ENCODE measurements at places on chromosomes 3 and 15.
A peak's percentile ranks its signal among the peaks of the same experiment; 100 is the strongest.

- no peak for DNase-seq
Measured at GRCh38 chr3:123329636-123330340, 119.1 kb downstream of the ADCY5 start.

DNA sequence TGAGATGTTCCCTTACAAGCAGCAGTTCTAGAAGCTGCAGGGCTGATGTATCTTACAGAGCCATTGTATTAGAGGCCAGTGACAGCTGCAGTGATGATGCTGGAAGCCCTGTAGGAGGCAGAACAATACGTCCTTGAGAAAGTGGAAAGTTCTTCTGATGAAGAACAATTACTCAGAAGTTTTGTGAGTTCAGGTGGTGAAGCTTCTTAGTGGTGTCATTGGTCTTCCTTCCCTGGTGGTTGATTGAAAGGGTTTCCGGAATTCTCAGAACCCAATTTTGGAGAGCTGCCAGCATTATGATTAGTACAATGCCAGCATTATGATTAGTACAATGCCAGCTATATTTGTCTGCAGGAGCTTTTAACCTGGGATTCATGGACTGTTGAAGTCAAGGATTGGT is 356.4 kb downstream of the MFSD1 start:
- peak; percentile 17 for DNase-seq

- no peak for DNase-seq
Measured at GRCh38 chr15:43294091-43294706, 27.5 kb upstream of the TGM5 start.

DNA sequence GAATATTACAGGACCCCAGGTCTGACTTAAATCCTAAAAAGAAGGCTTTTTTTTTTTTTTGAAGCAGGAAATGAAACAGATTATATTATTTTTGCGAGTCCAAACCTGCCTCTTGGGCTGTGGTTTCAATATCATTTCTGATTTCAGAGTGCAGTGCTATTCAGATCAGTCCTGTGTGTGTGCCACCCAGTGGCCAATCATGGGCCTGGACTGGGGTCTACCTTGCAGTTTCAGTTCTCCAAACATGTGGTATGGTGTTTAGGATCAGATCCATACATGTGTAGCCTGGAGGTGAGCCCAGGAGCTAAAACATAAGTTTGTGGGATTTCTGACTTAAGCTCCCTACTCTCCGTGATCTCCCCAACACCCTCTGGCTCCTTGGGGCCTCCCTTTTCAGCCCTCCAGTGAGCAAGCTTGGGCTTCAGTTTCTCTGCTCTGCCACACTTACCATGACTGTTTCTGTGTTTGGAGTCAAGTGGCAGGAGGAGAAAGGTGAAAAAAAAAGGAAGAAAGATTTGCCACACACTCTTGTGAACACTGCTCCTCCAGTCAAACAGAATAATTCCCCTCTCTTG is 12.1 kb upstream of the THSD4 start:
- DNase-seq, result peak; percentile 26

DNA sequence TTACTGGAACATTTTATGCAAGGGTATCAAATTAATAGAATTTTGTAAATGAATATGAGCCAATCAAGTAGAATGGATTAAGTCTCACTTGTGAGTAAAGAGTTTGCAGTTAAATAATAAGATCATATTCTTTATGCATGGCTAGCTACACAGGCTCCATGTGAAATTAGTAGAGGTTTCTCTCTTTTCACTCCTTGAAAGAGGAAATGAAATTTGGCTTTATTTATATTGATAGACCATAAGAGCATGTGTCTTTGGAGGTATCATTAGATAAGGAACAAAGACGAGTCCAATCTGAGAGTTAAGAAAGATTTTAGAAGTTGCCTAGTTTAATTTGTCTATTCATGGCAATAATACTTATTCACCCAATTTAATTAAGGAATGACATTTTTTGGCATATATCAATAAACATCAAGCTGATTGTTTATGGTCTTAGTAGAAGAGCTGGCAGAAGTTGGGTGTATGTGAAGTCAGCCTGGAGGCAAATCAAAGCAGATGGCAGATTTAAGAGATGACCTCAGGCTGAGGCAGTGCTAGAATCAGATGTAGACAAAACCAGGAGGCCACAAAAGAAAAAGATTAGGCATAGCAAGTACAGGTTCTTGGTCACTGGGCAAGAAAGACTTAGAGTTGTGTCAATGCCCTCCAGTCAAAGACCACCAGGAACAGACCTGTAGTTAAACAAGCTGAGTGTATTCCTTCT is 406.5 kb upstream of the ARHGEF26 start:
- DNase-seq, result no peak

GRCh38 chr15:85380812-85381642 is 624 bp downstream of the AKAP13 start:
- DNase-seq, result peak; percentile 90

- peak; percentile 66 for DNase-seq
Measured at GRCh38 chr15:76335307-76336253, 993 bp upstream of the ISL2 start.

DNA sequence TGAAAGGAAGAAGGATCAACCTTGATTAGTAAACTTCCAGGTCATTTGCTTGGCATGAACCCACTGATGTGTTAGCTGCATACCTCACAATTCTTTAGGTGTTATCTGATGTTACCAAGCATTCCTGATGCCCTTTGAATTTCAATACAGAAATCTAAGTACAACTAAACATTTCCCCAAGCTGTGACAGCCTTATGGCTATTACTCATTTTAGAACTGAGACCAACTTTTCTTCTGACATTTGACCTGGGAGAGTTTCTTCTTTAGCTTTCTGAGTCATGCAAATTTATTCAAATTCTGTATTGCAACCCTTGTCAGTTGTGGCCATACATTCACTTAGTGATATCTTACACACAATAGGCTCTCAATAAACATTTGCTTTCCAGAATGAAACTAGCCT is 124.3 kb downstream of the TIGIT start:
- DNase-seq, result no peak

DNA sequence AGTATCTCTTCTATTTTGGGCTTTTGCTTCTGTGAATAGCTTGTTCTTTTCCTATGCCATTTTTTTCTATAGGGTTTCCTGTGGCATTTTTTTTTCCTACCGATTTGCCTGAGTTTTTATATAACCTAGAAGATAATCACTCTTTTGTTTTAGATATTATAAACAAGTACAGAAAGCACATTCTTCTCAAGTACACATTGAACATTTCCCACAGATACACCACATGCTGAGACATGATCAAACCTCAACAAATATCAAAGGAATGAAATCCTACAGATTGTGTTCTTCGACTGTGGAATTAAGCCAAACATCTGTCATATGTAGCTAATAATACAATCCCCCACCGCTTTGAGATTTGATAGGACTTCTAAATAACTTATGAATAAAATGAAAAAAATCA is 9.1 kb upstream of the FEM1B start:
- no peak for DNase-seq

DNA sequence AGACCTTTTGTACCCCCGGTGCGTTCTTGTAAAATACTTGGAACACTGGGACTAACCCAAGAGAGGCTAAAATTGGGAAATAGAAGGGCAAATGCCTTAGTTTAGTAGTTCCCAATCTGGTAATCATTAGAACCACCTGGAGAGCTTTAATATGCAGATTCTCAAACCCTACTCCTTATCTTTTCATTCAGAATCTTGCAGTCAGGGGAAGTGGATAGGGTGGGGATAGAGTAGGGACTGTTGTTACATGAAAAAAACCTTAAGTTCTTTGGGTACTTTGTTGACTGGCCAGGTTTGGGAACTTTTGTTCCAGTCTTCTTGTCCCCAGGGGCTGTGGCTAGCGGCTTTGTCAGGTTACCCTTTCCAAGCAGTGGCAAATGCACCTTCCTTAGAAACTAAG is 15.9 kb downstream of the MAPKBP1 start:
- no peak for DNase-seq

DNA sequence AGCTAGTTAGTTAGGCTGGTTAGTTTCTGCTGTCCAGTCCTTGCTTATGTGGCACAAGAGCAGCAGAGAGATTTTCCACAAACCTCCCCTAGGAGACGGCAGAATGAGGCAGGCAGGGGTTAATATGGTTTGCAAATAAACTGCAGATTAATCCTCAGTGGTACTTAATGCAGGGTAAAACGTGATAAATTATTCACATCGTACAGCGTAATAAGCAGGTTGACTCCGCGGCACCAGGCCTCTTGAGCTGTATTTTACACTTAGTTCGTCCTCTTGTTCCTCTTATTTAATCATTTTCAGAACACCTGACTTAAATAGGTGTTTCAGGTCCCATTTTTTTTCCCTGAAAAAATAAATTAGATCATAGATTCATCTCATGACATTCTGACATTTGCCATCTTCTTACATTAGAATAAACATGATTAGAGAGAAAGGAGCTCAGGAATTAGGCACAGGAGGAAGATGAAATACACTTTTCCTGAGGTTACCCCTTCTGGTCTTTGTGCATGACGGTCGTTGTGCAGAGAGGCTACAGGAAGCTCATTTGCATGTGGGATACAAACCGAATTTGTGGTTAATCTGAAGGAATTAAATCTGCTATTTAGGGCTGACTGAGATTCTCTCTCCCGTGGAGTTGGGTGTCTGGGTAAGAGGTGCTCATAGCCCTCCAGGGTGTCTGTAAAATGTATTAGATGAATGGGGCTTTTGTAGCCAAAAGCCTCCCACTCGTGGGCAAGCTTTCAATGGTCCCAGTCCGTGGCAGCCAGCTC is 27.1 kb upstream of the VPS8 start:
- no peak for DNase-seq

- no peak for DNase-seq
Measured at GRCh38 chr3:129418041-129418973, 10.1 kb downstream of the EFCAB12 start.

- no peak for DNase-seq
Measured at GRCh38 chr3:144677103-144677502, 705.5 kb downstream of the DIPK2A start.

DNA sequence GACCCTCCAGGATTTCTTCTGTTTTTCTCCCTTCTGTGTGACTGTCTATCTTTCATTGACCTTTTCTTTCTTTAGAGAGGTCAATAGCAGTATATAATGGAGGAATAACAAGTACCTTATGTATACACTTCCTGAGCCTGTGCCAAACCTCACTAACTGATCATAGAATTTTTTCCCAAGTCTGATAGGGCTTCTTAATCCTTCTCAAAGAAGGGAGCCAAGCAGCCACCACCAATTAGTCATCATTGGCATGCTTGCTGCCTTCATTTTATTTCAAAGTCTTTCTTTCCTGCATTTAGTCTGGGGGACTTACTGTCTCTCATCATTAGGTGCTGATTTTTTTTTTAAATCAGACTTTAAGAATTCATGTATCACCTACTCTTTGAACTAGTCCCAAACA is 327.0 kb downstream of the FEZF2 start:
- DNase-seq, result no peak

- no peak for DNase-seq
Measured at GRCh38 chr3:8317661-8318649, 183.7 kb upstream of the LMCD1 start.

DNA sequence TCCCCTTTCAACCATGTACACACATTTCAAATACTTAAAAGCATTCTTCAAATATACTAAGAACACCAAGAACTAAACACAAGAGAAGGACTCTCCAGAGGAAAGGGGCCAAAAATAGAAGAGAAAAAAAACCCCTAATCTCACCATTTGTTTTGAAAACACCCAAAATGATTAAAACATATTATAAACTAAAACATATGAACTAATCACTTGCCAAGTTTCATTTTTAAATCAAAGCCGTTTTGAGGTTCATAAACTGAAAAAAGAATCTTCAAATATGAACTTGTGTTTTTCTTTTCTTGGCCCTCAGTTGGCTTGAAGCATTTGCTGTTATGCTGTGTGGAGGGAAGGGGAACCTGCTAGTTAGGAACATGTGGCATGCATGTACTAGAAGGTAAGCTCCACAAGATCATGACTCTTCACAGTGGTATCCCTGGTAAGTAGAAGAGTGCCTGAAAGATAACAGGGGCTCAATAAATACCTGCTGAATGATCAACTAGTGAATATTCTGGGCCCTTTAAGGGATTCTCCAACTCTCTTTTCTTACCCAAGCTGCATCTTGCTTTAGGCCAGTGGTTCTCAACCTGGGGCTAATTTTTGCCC is 224.5 kb downstream of the TIGIT start:
- DNase-seq, result no peak

DNA sequence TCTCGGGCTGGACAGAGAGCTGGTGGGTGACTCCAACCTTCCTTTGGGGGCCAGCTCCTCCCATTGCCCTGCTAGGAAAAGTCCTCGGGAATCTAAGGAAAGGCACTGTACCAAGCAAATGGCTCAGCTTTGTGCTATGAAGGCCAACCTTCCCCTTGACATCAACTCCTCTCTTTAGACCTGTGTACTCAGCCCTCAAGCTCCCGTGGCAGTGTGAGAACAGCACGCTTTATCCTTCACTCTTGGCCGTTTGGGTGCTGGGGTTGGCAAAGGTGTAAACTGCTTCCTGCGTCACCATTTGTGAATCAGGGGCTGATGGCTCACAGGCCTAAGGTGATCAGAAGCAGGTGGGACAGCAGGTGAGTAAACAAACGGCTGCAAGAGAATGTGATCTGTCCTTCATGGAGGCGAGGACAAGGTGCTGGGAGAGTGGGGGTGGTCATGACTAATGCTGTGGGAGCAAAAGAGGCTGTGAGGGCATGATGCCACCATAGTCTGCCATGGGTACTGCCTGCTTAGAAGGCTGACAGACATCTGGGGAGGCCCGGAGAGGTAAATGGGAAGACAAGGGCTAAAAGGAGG is 165.2 kb upstream of the TPM1 start:
- DNase-seq, result no peak

DNA sequence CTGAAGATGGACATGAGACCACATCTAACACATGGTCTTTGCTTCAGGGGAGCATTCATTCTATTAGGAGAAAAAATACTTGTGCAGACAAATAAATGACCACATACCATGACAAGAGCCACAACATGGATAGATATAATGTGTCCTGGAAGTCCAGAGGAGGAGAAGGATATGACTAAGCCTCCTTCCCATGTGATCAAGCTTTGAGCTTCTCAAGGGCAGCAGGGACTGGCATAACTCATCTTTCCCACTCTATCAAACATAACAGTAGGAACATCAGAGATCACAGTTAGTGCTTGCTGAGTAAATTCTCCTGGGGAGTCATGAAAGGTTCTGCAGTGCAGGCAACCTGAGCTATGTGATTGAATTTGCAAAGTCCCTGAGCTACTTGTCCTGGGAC is 86.0 kb upstream of the LPP start:
- no peak for DNase-seq

DNA sequence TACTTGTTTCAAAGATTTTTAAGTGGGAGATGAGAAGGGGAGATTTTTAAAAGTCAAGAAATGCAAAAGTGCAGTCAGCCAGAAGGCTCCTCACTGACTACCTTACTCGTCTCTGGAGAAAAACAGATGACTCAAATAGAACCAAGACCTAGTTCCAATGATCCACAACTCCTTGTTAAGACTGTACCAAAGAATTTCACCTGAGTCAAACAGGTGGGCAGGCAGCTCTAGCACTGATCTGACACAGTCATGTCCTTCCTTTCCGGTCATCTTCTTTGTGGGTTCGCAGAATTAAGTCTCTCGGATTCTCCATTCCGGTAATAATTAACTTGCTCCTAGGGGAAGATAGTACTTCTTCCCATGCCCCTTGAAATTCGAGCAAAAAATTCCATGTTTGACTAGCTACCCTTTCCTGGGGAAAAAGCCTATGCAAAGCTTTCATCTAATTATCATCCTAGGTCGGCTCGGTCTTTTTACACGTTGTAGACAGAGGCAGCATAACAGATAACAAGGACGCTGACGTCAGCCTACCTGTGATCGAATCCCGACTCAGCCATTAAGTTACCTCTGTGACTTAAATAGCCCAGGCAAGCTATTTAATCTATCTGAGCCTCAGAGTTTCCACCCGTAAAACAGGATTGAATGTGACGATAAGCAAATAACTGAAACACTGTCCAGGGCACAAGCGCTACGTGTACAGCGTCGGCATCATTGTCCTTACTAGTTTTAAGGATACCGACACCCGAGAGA is 758 bp downstream of the SELENOK start:
- peak; percentile 63 for DNase-seq

All from neural progenitor cell (in vitro differentiated cells).